ENCODE measurements at places on chromosomes 16 and 17.
A peak's percentile ranks its signal among the peaks of the same experiment; 100 is the strongest.

DNA sequence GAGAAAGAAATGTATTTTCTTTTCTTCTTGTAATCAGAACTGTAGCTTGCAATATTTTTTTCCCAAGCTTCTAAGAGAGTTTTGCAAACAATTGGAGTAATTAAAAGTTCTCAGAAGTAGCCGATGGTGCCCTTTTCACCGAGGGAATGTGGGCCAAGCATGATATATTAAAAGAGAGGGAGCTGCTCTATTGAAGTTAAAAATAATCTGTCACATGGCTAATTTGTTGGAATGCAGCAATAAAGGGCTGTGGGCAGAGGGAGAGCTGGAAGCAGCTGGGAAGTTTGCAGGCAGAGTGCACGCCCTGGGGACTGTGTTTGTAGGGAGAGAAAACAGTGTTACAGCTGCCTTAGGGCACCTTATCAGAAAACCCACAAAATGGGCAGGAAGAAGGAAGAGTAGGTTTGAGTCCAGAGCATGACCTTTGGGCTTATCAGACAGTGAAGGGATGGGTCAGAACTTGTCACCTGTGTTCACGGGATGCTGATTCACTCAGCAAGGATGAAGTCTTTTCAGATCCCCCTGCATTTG lies 18.5 kb upstream of the TERF2 start:
- no peak for DNase-seq

GRCh38 chr16:75298267-75298666 lies 46.8 kb upstream of the BCAR1 start:
- DNase-seq: no peak

DNA sequence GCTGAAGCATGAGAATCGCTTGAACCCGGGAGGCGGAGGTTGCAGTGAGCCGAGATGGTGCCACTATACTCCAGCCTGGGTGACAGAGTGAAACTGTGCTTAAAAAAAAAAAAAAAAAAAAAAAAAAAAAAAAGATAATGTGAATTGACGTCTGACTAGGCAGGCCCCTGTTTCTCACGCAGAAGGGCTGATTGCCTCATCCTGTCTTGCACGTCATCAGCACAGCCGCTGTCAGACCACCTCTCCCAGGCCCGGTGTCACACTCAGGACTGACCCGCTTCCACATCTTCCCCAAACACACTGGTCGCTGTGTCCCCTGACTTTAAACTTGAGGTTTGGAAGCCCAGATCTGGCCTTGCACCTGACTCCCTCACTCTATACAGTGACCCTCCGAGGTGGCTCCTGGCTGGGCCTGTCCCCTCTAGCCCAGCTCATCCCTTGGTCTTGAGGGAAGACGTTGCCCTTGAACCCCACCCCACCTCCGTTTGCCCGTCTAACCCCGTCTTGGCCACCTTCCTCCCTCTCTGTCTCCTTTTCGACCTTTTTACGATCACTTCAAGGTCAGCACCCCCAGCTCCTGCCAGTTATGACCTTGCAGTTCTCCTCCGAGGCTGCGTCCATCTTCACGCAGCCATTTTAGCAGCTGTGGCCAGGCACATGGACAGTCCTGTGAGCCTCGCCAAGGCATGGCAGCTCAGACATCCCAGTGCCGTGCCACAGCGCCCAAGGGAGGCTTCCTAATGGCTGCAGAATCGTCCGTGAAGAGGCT lies 149.9 kb upstream of the PLCG2 start:
- no peak for DNase-seq

GRCh38 chr16:66026211-66026610 lies 340.3 kb upstream of the CDH5 start:
- DNase-seq: peak; percentile 3

- DNase-seq: no peak
These were observed 14.3 kb downstream of the FBXO31 start for GRCh38 chr16:87369117-87369765.

- no peak for DNase-seq
These were observed 46.5 kb downstream of the IRX5 start for GRCh38 chr16:54977211-54977610.

DNA sequence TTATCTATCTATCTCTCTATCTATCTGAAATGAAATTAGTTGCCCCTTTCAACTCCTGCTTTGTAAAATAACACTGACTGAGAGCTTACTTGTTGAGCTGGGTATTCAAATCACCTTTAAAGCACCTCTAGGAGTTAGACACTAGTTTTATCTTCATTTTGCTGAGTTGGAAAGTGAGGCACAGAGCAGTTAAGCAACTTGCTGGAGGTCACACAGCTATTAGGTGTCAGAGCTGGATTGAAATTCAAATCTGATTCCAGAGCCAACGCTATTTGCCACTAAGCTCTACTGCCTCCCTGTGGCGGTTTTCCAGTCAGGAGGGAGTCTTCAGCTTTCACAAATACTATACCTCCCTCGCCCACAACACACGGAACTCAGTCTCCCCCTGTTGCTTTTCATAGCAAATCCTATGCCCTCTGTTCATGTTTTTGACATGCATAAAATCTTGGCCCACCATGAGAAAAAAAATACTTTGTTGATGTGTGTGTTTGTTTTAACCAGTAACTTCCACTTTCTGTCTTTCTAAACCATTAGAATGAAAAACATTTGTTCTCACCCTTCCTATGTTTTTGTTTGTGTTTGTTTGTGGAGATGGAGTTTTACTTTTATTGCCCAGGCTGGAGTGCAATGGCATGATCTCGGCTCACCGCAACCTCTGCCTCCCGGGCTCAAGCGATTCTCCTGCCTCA lies 74.8 kb upstream of the SMURF2 start:
- DNase-seq: no peak

- DNase-seq: no peak
These were observed 27.3 kb downstream of the HLF start for GRCh38 chr17:55292094-55292493.

Measured in NCI-H1930 (cell line).